ENCODE measurements at places on chromosomes 3 and 15.

GRCh38 chr3:8851703-8852102, 82.3 kb upstream of the OXTR start:
- DNase-seq: peak; percentile 46

- DNase-seq: peak; percentile 70
These were observed 126.8 kb upstream of the ABHD17C start for GRCh38 chr15:80568298-80568697.

- DNase-seq: peak; percentile 69
These were observed 417.7 kb upstream of the TBL1XR1 start for GRCh38 chr3:177615015-177615414.

GRCh38 chr3:112365636-112366035, 32.7 kb downstream of the CD200 start:
- DNase-seq: peak; percentile 84

- no peak for DNase-seq
These were observed 962.3 kb upstream of the NR2F2 start for GRCh38 chr15:95368191-95368590.

GRCh38 chr3:38827791-38828190, 11.8 kb upstream of the SCN10A start:
- no peak for DNase-seq

DNA sequence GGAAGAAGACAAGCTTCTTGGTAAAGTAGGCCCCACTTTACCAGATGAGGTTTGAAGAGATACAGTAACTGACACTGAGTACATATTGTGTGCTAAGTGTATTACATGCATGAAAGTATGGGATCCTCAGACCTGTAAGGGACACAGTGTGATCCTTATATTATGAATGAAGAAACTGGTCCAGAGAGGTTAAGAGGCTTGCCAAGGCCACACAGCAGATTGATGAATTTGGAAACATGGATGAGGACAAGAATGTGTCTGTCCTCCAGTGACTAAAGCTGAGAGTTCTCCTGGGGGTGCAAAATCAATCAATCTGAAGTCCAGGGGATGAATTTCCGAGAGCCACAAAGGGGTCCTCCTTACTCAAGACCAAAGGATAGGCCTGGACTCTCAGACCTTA, 31.4 kb upstream of the MRPS22 start:
- DNase-seq: no peak

- no peak for DNase-seq
These were observed 139.0 kb downstream of the CHDH start for GRCh38 chr3:53707222-53707621.

DNA sequence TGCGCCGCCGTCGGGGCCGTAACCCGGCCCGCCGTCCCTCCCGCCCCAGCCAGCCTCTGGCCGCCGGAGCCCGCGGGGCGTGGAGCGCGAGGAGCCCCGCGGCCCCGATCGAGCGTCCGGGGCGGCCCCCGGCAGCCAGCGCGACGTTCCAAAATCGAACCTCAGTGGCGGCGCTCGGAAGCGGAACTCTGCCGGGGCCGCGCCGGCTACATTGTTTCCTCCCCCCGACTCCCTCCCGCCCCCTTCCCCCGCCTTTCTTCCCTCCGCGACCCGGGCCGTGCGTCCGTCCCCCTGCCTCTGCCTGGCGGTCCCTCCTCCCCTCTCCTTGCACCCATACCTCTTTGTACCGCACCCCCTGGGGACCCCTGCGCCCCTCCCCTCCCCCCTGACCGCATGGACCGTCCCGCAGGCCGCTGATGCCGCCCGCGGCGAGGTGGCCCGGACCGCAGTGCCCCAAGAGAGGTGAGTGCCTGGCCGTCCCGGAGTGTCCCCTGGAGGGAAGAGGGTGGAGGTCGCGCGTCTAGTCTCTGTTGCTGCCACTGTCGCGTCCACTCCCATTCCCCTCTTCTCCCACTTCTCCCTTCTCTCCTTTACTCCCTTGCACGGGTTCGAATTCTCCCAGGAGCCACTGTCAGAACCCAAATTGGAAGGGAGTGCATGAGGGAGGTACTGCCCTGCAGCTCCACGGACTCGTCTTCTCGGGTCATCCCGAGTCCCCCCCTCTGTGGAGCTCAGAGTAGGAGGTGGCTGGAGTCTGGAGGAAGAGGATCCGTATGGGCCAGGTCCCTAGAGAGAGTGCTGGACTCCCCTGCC, 585 bp downstream of the CSK start:
- DNase-seq: no peak

- no peak for DNase-seq
These were observed 45.8 kb downstream of the HMG20A start for GRCh38 chr15:77466521-77466920.

DNA sequence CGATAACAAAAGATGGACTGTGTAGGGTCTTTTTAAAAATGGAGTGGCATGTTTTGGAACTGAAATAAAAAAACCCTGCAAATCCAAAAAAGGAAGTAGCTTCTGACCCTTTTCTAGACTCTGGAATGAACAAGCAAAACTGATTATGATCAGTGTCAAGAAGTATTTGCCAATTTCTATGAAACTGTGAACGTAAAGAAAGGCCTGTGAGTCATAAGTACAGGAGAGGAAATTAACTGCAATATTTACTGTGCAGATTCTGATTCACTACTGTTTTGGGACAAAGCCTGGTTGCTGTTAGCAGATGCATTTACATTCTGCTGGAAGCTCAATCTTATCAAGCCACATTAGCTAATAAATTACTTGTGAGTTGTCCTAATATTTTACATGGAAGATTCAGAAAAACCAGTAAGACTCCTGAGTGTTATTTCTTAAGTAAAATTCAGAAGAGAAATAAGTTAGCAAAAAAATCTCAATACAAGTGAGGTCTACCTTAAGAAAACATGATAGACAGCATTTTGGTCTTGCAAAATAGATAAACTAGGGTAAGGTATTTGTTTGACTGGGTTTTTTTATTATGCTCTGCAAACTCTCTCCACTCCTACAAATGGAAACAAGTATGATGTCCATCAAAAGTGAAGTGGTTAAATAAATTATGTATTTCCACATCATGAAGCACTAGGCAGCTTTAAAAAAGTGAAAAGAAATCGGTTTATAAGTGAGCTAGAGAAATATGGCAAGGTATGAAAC, 90.2 kb upstream of the LMOD3 start:
- peak; percentile 90 for DNase-seq

DNA sequence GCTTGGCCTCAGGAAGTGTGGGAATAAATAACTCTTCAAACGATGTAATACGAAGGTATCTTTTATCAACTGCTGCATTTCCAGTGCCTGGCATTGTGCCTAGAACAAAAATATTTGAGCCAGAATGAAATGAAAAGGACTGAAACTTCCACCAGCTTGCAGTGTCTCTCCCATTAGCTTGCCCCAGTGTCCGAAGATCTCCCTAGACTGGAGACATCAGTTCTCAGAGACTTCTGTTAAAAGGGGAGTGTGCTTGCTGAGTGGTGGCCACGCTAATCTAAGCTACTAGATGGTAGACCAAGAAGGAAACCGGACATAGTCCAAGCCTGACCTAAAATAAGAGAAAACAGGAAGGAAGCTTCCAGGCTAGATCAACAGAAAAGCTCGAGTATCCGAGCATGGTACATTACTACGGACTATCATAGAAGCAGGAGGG, 28.6 kb downstream of the KCNAB1 start:
- DNase-seq: no peak

DNA sequence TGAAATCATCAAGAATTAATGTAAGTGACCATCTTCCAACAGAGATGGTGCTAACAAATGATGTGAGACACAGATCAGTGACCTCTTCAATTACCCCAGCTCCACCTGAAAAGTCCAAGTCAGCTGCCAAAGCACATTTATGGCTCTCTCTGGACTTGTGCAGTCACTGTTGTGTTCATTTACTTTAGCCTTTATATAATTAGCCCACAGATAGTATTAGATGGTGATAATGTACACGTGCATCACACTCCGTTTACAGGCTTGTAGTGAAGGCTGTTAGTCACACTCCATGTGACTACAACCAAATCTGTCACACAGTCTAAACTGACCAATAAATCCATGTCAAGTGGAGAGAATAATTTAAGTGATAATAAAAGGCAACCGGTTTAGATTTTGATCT, 331.5 kb upstream of the IL12A start:
- DNase-seq: no peak

DNA sequence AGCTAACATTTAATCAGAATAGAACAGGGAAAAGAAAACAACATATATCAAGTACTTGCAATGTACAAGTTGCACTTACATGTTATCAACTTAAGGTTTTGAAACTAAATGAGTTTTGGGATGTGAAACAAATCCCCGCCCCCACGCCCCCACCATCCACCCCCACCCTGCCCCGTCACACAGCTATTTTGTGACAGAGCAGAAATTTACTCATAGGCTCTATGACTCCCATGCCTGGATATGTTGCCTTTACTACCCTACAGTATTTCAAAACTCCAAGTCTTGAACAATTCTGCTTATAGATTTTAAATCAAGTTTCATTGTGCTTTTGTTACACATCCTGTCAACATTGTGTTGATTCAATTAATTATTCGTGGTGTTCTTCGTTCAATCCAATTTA, 18.1 kb upstream of the IL1RAP start:
- DNase-seq: no peak

- no peak for DNase-seq
These were observed 14.5 kb downstream of the IGDCC3 start for GRCh38 chr15:65363306-65363705.

GRCh38 chr3:128310286-128311058, 156.2 kb downstream of the DNAJB8 start:
- DNase-seq: no peak

DNA sequence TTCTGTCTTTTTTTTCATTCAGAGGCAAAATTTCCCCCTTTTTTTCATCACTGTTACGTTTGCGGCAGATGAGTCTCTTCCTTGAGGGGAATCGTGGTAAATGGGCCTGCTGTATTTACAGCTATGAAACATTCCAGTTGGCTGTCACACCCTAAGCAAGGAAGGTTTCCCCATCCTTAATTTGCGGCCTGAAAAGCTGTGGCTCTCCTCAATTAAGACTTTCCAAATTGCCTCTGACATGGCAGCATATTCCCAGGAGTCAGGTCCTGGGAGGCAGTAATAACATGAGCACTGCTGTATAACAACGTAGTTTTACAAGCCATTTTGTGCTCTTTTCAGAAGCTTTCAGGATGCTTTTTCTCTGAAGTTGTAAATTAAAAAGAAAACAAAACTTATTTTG, 420.9 kb downstream of the LPP start:
- DNase-seq: no peak

- DNase-seq: no peak
These were observed 13.9 kb downstream of the CSRNP1 start for GRCh38 chr3:39139442-39139841.

GRCh38 chr3:64174328-64174727, 50.9 kb downstream of the PRICKLE2 start:
- no peak for DNase-seq

DNA sequence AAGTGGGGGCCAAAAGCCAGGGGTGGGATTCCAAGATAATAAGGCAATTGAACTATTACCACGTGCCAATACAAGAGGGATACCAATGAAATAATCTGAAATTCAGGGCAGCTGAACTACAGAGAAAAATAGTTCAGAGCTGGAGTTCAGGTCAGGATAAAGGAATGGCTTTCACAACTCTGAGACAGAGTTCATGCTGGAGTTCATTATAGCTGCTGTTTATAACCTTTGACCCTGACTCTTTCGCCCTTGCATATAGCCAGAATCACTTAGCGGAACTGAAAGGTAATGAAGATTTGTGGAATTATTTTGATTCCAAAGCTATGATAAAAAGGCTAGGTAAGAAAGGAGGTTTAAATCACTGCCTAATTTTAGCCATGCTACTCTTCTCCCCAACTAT, 55.5 kb upstream of the LRRN1 start:
- DNase-seq: no peak

DNA sequence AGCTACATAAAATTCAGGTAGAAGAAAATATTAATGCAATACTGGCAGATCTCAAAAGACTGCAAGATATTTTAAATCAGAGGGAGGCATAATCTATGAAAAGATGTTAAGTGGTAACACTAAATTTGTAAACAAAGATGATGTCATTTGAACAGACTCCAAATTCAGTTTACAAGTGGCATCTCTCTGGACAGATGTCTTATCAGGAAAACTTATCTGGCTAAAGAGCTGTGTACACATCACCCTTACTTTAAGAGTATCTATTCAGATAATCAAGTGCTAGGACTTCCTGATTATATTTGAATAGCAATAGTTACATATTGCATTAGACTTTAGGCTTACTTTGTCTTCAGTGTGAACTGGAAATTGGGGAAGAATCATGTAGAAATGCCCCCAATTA, 231.5 kb downstream of the WDR72 start:
- DNase-seq: no peak

DNA sequence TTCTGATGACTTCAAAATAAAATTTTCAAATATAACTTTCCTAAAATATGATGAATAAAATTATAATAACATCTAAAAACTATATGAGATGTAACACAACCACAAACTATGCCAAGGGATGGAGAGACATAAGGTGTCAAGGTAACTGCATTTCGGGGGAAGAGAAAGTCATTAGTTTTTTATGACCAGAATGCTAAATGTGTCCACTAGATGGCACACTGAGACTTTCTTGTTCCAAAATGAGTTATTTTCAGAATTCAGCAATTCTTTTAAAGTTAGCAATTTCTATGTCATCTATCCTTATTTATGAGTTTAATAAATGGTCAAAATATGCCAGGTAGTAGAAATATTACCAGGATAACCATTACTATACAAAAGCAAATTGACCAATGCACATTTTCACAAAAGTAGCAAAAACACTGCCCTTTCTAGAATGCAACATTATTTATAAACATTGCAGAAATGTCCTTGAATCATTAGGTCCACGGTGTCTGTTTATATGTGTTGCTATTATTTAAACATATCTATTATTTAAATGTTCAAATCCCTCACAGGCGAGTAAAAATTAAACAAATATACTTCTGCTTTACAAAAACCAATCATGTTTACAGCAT, 374.2 kb downstream of the PLCL2 start:
- no peak for DNase-seq

- DNase-seq: no peak
These were observed 16.0 kb upstream of the ZNF710 start for GRCh38 chr15:89985111-89985510.

DNA sequence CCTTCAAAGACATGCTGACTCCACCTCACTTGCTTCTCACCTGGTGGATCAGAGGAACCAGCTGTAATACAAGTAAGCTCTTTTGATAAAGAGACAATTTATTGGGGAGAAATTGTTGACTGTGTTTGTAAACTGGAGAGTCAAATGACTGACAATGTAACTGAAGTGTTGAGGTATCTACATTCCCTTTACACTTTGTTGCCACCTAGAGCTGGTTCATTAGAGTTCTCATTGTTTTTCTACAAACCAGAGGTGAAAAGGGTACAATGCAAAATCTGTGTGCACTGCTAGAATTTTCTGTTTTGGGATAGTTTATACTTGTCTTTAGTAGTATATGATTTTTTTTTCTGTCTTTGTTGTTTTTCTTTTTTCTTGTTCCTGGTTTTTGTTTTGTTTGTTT, 8.7 kb upstream of the LRRC58 start:
- DNase-seq: no peak
